Ascending aorta (tissue), 2 donors: ENCODE measurements at places on chromosomes 6 and 20.

- DNase-seq: no peak
Observed at GRCh38 chr6:5732496-5732895, 274.2 kb downstream of the NRN1 start.

DNA sequence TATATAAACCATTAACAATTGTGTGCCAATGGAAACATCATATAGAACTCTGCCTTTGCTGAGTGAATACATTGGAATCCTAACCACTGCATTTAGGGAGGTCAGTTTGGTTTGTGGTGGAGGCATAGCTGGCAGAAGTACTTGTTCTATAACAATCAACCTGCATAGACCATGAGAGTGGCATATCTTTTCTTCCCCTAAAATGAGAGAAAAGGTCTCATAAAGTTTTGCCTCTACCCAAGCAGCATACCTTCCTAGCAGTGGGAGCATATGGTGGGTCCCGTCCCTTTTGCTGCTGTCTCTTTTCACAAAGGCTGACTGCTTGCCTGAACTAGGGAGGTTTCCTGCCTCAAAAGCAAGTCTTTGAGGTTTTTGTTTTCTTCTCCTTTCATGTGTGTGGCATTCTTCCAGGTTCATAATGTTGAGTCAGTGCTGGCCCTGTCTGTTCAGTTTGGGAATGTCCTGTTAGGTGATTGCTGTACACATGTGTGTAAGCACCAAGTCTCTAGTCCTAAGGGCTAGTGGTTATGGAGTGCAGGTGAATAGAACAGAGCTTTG is 61.2 kb upstream of the SUPT3H start:
- no peak for DNase-seq

DNA sequence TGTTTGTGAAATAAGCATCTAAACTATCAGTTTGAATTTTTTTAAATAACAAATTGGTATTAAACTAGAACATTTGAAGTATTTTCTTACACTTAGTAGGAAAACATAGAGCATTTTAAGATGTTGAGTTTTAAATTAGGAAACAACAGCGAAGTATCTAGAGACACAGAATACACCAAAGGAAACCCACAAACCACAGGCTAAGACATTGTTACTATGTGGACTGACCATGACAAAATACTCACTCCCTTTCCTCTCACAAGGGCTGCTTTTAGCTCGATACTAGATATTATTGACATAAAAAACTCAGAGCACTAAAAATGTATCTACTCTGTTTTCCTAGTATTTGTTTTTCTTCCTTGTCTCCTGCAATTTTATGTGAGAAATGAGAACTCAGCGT is 266.0 kb upstream of the CITED2 start:
- DNase-seq: no peak

DNA sequence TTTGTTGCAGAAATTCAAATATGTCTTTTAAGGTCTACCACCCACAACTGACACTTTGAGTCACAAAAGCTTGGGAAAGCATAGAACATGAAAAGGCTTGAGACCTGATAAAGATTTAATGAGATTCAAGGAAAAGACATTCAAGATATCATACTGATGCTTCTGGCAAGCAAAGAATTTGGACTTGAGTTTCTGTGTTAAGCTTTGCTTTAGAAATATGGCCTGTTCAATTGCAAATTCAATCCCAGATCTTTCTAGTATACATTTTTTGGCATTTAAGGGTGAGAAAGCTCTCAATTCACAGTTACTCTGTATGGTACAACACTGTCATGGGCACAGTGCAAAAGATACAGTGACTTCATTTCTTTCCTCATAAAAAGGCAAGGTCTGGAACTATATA is 38.9 kb upstream of the LAMP5 start:
- DNase-seq: no peak

- no peak for DNase-seq
Observed at GRCh38 chr6:1321738-1322137, 9.8 kb downstream of the FOXQ1 start.

- no peak for DNase-seq
Observed at GRCh38 chr6:132790450-132790849, 8.0 kb downstream of the SLC18B1 start.

DNA sequence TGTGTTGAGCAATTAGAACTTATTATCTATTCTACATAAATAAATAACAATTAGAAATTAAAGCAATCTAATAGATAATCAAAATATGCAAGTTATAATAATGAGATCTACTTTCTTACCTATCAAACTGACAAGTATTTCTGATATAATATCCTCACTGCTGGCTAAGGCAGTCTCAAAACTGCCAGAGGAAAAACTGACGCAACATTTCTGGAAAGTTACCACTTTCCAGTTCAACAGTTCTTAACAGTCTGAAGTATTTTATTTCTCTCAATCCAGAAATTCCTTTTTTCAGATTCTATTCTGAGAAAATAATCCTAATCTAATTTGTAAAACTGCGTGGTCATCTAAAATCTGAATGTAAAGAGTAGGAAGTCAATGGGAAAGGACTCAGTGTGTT is 121.0 kb downstream of the TRDN start:
- DNase-seq: no peak

DNA sequence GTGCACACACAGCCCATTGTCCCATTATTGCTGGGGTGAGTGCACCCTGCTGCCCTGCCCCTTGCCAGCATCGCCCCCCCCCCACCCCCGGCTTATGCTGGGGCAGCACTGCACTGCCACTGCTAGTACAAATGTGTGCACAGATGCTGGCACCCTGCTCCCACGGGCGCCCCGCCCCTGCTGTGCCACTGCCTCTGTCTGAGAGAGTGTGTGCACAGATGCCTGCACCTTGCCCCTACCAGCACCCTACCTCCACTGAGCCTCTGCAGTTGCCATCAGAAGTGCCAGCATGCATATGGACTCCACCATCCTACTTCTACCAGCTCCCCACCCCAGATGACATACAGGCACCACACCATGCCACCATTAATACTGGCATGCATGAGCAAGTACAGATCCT is 454.6 kb upstream of the KHDRBS2 start:
- DNase-seq: no peak

GRCh38 chr6:122853259-122853995 is 64.4 kb downstream of the SMPDL3A start:
- DNase-seq: no peak

GRCh38 chr20:16147216-16147615 is 426.0 kb downstream of the KIF16B start:
- DNase-seq: no peak

GRCh38 chr20:31516166-31516565 is 1.9 kb downstream of the HM13 start:
- no peak for DNase-seq

DNA sequence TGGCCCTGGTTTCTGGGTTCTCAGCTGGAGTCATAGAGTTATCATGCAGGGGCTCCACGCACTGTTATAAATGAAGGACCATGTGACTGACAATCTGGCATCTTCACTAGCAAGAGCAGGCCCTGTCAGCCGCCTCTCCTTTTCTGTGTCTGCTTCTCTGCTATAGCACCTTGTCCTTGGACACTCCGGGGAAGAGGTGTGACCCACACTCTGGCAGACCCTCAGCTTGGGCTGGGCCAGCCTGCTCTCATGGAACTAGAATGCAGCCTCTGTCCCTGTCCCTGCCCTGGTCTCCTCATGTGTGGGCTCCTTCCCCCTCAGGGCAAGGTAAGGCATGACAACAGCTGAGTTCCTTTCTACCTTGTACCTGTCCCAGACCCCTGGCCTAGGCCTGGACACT is 10.9 kb upstream of the FANCE start:
- DNase-seq: no peak

DNA sequence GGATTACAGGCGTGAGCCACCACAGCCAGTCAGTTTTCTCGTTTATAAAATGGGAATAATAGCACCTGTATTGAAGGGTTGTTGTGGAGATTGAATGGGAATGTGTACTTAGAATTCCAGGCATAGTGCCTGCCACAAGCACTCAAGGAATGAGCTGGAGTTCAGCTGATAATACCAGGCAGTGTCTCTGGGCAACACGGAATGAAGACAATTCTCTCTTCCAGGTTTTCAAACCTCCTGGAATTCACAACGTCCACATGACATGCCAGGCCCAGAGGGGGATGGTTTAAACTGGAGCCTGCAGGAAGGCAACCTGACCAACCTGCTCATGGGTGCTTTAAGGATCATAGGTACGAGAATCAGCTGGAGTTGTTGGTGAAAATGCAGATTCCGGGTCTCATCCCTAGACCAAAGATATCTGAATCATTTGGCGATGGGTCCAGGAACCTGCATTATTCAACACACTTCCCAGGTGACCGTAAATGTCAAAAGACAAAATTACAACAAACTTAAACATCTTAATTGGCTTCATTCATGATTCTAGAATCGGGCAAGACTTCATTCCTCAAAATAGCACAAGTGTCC is 1.9 kb upstream of the PTPN1 start:
- DNase-seq: no peak

- no peak for DNase-seq
Observed at GRCh38 chr20:33280775-33281174, 2.2 kb upstream of the BPIFB1 start.

GRCh38 chr6:136783495-136784270 is 8.6 kb downstream of the MAP3K5 start:
- no peak for DNase-seq

DNA sequence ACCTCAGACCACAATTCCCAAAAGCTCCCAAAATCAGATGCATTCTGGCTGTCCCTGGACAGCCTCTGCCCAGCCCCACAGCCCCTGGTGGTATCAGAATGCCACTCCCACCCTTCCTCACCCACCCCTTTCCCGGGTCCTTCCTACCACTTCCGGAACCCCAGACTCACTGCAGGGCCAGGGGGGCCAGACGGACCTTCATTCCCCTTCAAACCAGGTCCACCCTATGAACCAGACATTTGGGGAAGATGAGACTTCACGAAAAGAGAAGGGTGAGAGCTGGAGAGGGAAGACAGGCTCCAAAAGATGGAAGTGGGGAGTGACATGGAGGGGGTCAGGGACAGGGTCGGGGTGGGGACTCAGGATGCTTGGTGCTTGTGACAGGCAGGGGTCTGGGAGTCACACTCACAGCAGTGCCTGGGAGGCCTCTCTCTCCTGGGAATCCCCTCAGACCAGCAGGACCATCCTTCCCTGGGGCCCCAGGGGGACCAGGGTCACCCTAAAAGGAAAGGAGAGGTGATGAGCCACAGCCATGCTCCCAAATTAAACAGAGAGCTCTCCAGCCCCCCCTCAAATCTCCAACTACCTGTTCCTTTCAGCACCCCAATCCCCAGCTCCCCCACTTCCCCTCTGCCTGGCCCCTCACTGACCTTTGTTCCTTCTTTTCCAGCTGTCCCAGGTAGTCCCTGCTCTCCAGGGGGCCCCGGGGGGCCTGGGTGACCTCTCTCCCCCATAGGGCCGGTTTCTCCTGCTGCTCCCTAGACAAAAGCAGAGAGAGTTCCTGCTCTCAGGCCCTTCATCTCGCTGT is 20.2 kb downstream of the COL11A2 start:
- DNase-seq: no peak

DNA sequence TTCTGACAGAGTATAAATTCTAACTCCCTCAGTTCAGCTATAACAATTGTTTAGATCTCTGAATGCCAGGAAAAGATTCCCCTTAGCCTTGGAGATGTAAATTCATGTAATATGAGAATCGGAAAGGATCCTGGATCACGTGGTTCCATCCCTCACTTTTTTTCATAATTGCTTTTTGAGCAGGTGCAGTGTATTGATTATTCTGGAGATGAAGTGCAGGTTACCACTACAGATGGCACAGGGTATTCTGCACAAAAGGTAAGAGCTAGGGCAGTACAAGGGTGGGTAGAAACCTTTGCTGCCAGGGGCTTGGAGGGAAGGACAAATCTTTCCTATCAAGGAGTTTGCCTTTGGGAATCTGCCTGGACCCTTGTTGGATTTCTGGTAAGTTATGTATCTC is 52.7 kb downstream of the KDM1B start:
- no peak for DNase-seq

DNA sequence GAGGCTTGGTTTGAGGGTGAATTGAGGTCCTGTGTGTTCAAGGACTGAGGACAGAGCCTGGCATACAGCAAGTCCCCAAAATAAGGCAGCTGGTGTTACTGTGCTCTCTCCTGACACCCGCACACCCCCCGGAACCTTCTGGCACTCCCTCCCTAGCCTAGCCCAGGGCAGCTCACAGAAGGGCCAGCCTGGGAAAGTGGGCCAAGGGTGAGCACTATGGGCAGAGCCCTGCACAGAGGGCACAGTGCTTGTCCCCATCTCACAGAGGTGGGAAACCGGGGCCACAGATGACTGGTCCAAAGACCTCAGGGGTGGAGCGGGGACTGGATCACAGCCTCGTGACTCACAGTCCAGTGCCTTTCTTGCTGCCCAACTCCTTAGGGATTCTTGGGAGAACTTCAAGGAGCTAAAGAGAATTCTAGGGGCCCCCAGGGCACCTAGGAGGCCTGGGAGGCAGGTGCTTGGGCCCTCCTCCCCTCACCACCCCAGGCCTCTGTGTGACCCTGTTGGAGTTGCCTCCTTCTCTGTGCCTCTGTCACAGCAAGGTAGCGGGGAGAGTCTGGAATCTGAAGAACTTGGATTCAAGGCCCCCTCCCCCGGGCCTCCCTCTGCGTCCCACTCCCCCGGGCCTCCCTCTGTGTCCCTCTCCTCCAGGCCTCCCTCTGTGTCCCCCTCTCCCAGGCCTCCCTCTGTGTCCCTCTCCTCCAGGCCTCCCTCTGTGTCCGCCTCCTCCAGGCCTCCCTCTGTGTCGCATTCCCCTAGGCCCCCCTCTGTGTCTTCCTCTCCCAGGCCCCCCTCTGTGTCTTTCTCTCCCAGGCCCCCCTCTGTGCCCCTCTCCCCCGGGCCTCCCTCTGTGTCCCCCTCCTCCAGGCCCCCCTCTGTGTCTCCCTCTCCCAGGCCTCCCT is 13.5 kb downstream of the DLGAP4 start:
- no peak for DNase-seq

GRCh38 chr20:63855363-63856097 is 5.8 kb upstream of the ABHD16B start:
- no peak for DNase-seq

GRCh38 chr20:44018259-44018941 is 103.7 kb downstream of the TOX2 start:
- peak; percentile 83 for DNase-seq

- DNase-seq: no peak
Observed at GRCh38 chr6:136086686-136087085, 163.4 kb downstream of the MTFR2 start.

GRCh38 chr6:113999284-113999683 is 28.3 kb upstream of the HDAC2 start:
- no peak for DNase-seq

DNA sequence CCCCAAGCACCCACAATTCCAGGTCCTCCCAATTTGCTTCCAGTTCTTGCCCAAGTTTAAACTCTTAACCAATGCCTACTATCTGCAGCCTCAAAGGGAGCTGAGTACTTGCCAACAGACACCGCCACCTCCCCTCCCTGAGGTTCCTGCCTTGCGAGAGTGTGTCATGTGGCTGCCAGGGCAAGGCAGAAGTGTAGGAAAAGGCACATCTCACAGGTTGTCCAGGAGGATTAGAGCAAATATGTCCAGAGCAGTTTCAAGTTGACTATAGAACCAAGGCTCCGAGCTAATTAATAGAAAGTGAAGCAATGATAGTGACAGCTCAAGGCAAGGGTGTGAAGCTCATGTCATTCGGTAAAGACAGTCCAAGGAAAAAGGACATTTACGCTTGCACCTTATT is 127.8 kb downstream of the ATXN1 start:
- no peak for DNase-seq

GRCh38 chr6:78552435-78552834 is 314.9 kb upstream of the IRAK1BP1 start:
- no peak for DNase-seq

- no peak for DNase-seq
Observed at GRCh38 chr6:125206389-125206788, 52.8 kb downstream of the TPD52L1 start.
